Daoy (cell line): ENCODE measurements at places on chromosomes 11 and 22. TPM values are rescaled to one million over a fixed set of nuclear protein-coding genes. Genes with fewer than 3 reads are reported as not detected.

The TLCD5 gene
- 5.7 and 11.4 TPM in 2 replicates for total RNA-seq

The MAPK8IP1 gene
- 6.6 and 8.5 TPM in 2 replicates for total RNA-seq

The OR2AG2 gene
- total RNA-seq, result 0.03 TPM in 1 of 2 replicates, not detected in the other

The TXNRD2 gene
- total RNA-seq, result 31.9 and 40.2 TPM in 2 replicates

- DNase-seq, result no peak
Observed at GRCh38 chr22:24207264-24208011, 26.2 kb downstream of the SUSD2 start.

GRCh38 chr11:62925745-62926679, 4.8 kb upstream of the CHRM1 start:
- DNase-seq, result peak; percentile 23

- DNase-seq, result no peak
Observed at GRCh38 chr11:47109051-47109726, 67.5 kb downstream of the ARFGAP2 start.

- no peak for DNase-seq
Observed at GRCh38 chr11:118892514-118892913, 8.8 kb downstream of the CXCR5 start.

- no peak for DNase-seq
Observed at GRCh38 chr11:19882356-19882755, 169.7 kb downstream of the NAV2 start.

GRCh38 chr11:112558691-112559090, 298.0 kb upstream of the PLET1 start:
- DNase-seq, result no peak

GRCh38 chr11:124945826-124946225, 8.2 kb upstream of the CCDC15 start:
- DNase-seq, result no peak

DNA sequence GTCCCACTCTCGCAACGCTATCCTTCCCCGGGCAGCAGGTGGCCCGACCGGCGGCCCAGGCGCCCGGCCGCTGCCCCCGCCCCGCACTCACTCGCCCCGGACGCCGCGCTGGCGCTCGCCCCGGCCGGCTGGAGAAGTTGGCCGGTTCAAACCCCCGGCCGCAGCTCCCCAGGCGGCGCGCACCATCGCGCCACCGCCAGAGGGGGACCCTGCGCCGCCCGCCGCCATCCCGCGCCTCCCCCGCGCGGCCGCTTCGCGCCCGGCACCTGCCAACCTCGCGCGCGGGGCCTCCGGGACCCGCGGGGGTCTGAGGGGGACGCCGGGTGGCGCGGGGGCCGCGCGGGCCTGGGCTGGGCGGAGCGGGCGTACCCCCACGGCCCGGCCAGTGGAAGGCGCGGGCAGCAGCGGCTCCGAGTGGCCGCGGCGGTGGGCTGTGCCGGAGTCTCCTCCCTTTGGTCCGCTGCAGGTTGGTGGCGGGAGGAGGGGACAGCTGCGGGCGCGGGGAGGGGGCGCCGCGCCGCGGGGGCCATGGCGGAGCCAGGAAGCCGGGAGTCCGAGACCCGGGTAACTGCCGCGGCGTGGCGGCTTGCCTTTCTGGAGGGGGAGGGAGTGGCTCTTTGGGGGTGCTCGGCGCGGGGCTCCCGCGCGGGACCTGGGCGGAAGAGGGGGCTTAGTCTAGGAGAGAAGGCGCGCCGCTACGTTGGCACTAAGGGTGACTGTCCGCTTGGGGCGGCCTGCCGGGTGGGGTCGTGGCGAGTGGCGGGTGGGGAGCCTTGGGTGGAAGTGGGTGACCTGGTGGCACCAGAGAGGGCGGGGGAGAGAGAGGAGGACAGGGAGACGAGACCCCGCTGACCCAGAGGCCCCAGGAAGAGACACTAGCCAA, at the start of the genes MPST and TST:
TSS of gene MPST (plus strand) at position 434 of the 883 bp plus-strand sequence. CDS start at position 529, 95 bp downstream.
TSS of gene TST (minus strand) at position 139 of the 883 bp plus-strand sequence. CDS start 715 bp downstream, outside the sequence.
- peak; percentile 75 for DNase-seq

- no peak for DNase-seq
Observed at GRCh38 chr11:43919852-43920597, 22.4 kb upstream of the C11orf96 start.

DNA sequence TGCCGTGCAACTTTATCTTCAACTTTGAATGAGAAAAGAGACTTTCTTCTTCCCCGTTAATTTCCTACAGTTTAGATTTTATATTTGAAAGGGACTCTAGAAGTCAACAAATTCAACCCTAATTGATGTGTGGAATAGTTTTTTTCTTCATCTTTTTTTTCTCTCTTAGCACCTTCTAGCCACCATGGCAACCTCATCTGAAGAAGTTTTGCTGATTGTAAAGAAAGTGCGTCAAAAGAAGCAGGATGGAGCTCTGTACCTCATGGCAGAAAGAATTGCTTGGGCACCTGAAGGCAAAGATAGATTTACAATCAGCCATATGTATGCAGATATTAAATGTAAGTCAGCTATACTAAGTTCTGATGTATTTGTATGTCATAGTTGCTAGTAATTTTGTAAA, 10.5 kb downstream of the GTF2H1 start:
- DNase-seq, result no peak

DNA sequence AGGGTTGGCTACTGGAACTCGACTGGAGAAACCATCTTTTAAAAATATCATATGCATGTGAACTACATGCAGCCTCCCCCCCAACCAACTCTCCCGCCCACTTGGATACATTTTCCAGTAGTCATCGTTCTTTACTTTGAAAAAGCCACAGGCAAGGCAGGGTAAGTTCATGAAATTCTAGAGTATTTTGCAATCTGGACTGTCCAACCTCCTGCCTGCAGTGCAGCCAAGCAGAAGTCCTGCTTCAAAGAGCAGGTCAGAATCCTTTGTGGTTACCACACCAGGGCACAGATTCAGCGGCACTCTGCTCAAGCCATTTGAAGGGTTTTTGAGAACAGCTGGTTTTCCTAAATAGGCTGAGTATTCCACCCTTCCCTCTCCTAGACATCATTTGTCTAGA, 12.1 kb downstream of the ELF5 start:
- DNase-seq, result peak; percentile 83

GRCh38 chr11:112619106-112619505, 342.1 kb upstream of the NCAM1 start:
- no peak for DNase-seq
